HCEC 1CT (cell line): ENCODE measurements at places on chromosomes 7 and 10.

DNA sequence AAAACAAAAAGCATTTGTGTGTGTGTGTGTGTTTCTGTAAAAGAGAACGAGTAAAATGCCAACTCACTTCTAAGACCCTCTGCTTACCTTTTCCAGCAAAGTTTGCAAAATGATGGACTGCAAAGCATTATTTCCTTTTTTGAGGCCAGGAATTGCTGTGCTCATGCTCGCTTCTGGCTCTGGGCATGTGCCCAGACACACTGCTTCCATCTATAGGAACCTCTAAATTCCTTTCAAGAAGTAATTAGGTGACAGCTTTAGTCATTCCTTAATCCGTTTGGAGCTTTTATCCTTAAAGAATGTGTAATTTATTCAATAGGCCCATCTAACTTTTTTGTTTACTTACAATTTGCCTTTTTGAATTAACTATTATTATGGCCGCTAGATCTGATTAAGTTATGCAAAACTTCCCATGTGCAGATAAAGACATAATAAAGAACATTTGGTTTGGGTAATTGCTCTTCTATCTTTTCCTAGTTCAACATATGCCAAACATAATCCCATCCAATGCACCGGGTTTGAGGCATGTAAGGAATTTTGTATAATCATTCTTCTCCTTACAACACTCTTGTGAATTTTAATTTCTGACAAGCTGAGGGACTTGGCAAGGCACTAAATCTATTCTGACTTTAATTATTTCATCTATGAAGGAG lies 34.7 kb downstream of the A1CF start:
- DNase-seq: no peak

- no peak for DNase-seq
These were observed 194.9 kb downstream of the SDK1 start for GRCh38 chr7:3495954-3496353.

DNA sequence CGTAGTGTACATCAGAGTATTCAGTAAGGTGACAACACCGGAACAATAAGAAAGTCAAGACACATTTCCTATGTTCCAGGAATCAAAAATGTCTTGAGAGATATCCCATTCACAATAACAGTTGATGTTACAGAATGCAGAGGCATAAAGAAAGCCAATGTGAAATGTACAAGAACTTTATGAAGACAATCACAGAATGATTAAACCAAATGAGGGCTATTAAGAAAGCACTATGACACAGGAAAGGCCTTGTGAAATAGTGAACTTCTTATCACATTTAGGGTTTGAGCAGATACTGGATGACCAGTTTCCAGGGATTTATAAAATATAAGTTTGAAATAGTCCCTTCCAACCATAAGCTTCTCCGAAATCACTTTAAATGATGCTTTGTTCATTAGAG lies 52.7 kb downstream of the VWDE start:
- no peak for DNase-seq

DNA sequence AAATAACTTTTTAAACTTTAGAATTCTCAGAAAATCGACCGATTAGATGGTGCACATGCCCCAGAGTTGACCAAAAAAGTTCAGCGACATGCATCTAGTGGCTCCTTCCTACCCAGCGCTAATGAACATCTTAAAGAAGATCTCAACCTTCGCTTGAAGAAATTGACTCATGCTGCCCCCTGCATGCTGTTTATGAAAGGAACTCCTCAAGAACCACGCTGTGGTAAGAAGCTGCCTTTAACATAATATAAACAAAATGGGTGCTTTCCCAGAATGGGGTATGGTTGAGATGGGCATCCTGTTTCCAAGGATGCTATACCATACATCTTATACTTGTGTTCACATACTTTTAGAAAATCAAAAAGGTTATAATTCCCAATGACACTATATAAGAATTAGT lies 24.6 kb downstream of the GLRX3 start:
- no peak for DNase-seq

- no peak for DNase-seq
These were observed 34.2 kb upstream of the NCAPG2 start for GRCh38 chr7:158738841-158739240.

DNA sequence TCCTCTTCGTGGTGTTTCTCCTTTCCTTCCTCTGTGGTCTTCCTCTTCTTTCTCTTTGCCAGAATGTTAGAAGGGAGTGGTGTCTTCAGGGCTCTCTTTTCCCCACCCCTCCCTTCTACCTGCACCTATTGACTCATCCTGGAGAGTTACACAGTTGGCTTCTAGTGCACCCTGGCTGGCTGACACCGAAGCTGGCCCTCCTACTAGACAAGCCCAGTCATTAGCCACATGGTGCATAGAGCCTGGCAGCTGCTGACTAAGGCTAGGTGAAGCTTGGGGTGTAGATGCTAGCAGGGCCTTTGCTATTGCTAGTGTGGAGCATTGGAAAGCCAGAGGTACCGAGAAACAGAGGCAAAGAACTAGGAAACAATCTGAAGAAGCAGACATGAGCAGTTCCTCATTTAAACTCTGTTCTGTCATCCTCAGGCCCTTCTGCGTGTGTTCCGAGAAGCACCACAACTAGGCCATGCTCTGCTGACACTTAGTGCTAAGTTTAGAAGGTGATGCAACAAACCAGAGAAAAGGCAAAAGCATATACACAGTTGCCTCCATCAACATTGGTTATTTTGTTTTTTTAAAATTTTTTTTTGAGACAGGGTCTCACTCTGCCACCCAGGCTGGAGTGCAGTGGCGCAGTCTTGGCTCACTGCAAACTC lies 213.9 kb downstream of the BAMBI start:
- DNase-seq: no peak

GRCh38 chr7:139321071-139321745 lies 19.9 kb upstream of the FMC1 start:
- DNase-seq: peak; percentile 51

DNA sequence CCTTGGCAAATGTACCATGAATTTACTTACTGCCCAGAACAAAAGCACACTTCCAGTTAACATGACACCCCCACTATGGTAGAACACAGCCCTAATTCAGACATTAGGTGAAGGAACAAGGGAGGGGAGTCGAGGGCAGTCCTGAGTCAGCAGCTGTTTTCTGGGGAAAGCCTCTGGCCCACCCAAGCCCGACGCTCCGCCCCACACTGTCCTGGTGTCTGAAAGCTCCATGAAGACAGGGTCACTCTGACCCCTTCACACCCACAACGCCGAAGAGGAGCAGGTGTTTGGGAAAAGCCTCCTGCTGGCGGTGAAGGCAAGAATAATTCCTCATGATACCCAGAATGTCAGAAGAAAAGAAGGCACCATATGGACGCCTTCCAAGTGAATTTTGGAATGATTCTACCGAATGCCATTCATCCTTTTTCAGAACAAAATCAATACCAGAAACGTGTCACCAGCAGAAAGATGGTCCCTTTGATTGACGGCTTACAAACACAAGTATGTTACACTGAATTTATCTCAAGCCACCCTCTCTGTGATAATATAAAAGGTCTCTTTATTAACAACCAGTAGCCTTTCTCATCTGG lies 172.1 kb downstream of the DIP2C start:
- DNase-seq: no peak

- DNase-seq: no peak
These were observed 68.8 kb downstream of the TMEM168 start for GRCh38 chr7:112721366-112721765.
